Activated T-cell treated with anti-CD3 and anti-CD28 coated beads for 1 hour (primary cell): ENCODE measurements at places on chromosomes 3 and 15.

GRCh38 chr3:105493305-105493892 lies 126.7 kb downstream of the ALCAM start:
- DNase-seq = no peak

- no peak for DNase-seq
Measured at GRCh38 chr3:126111126-126111551, 27.2 kb upstream of the SLC41A3 start.

DNA sequence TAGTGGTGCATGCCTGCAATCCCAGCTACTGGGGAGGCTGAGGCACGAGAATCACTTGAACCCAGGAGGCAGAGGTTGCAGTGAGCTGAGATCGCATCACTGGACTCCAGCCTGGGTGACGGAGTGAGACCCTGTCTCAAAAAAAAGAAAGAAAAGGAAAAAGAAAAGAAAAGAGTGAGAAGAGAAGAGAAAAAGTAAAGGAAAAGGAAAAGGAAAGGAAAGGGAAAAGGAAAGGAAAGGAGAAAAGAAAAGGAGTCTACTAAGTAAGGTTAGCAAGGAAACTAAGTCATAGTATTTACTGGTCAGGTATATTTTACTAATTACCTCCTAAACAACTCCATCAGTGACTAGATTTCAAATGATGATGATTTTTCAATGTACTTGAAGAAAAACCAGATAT lies 198.3 kb downstream of the VPS13C start:
- DNase-seq = no peak

DNA sequence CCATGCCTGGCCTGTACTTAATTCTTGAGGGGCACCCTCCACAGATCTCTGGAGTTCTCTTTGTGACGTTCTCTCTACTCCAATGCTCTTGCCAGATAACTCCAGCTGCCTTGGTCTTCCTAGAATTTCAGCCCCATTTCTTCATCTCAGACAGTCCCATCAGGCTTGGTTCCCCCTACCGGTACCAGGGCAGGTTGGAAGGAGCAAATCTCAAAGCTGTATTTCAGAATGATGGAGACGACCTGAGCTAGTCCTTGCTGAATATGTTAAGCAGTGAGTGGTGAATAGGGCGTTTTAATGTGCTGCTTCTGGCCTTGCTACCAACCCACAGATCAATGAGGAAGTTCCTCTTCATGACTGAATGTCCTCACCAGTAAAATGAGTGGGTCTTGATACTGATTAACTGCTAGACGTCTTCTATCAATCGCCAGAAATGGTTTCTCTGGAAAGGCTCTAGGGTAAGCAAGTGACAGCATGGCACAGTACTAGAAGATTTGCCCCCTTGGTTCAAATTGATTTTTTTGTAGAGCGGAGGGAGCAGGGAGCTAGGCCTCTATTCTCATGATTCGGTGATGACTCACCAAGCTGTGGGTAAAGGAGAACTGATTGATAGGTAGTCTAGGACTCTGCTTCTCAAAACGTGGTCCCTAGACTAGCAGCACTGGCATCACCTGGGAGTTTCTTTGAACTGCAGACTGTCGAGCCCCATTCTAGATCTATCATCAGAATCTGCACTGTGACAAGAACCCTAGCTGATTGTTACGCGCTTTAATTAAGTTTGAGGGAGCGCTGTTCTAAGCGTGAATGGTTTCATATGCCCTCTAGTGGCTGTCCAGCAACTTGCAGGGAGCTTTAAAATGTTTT lies 67.8 kb downstream of the UBP1 start:
- DNase-seq = peak; percentile 12

DNA sequence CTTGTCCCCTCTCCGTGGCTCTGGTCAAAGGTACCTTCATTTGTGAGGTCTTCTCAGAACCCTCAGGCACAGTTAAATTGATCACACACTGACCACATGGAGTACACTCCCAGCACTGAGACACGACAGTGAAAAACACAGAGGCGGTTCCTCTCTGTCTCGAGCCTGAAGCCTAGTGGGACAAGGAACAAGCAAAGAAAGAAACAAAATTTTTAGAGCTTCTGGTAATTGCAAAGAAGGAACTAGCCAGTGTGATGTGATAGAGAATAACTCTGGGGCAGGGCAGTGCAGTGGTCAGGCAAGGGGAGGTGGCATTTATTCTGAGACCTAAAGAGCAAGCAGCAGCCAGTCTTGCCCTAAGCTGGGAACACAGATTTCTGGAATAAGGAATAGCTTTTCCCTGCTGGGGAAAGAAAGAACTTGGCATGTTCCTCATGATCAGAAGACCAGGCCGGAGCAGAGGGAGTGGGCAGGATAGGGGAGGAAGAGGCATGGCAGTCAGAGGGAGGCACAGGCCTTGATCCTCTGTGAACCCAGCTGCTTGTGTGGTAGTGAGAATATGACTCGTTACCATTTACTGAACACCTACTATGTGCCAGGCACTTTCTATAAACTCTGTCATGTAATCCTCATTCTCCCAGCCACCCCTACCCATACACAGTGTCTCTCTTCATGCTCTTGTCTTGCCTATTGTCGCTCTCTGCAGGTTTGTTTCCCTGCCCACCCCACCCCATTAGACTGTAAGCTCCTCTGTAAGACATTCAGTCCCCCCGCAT lies 262.3 kb upstream of the HES1 start:
- DNase-seq = no peak

GRCh38 chr15:82952158-82953081 lies at the start of gene HOMER2:
TSS of gene HOMER2 (minus strand) at chr15:82952720. CDS start at chr15:82952535, 185 bp downstream.
- no peak for DNase-seq

DNA sequence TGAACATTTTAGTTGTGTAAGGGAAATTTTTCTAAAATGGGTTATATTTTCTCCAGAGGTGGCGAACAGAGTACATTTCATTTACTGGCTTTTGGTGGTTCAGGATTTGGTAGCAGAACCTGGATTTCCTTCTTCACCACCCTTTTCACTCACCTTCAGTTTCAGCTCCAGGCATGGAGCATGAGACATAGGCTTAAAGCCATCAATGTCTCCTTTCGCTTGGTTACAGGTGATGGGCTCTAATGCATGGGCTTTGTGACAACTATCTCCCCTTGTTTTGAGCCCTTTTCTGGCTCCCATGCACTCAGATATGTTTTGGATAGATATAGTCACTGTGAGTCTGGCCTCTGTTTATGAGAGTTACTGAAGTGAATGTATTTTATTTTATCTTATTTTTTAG lies 96.6 kb upstream of the ANKRD28 start:
- no peak for DNase-seq

DNA sequence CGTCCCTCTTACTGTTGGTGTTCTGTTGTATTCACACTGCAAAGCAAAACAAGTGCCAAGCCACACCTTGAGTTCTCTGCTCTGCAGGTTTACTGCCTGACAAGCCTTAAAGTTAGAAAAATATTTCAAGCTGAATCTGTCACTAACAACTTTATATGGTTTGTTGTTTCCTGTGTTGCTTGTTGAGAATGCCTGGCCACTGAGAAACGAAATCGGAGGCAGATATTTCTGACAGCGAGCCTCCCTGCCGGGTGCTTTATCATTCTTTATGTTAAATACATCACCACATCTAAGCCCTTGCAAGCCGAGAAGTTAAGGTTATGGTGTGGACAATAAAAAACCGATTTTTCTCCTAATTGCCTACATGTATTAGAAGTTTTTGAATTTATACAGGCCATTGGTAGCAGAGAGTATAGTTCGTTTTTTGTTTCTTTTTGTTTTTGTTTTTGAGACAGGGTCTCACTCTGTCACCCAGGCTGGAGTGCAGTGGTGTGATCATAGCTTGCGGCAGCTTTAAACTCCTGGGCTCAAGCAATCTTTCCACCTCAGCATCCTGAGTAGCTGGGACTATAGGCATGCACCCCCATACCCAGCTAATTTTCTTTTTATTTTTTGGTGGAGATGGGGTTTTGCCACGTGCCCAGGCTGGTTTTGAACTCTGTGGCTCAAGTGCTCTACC lies 188.4 kb upstream of the ICE2 start:
- no peak for DNase-seq

DNA sequence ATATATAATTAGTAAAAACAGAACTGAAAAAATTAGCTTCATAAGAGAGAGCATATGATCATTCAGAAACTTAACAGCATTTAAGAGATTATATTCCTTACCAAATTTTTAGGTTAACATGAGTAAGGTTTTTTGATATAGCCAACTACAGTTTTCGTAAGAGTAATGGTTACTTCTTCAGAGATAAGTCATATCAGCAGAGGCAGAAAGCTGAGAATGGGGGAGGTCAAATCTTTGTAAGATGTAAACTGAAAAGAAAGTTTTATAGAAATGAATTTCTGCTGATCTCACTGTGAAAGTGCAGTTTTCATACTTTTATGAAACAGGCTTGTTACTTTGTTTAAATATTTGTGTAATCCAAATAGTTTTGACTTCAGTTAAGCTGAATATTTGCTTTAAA lies 193.3 kb downstream of the ZBTB20 start:
- DNase-seq = no peak

- no peak for DNase-seq
Measured at GRCh38 chr3:100899440-100900091, 93.7 kb downstream of the ABI3BP start.

DNA sequence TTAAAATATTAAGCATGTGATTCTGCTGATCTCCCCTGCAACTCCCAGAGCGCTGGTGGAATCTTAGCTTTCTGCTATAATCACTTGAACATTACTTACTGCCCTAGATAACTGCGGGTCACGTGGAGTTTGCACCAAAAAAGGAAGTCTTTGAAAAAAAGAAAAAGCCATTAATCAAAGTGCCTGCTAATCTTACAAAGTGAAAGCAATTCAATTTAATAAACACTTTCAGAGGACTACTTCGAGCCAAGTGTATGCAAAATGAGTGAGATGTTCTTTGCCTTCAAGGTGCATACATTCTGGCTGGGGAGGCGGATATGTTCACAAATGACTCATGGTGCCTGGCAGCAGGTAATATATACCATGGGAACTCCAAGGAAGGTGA lies 109.9 kb upstream of the GAP43 start:
- no peak for DNase-seq

GRCh38 chr15:45640616-45641015 lies 5.8 kb downstream of the SQOR start:
- no peak for DNase-seq
